ENCODE measurements at places on chromosomes 16 and 17. TPM values are rescaled to one million over a fixed set of nuclear protein-coding genes. Genes with fewer than 3 reads are reported as not detected.

ARHGAP44 gene
- total RNA-seq = 0.16 TPM

LYRM9 gene
- total RNA-seq = 1.8 TPM

AGRP gene
- not detected for total RNA-seq

TSPAN10 gene
- not detected for total RNA-seq

CTRB1 gene
- 5.3 TPM for total RNA-seq

MVP gene
- 1.4 TPM for total RNA-seq

CCDC40 gene
- total RNA-seq = not detected

KRT9 gene
- total RNA-seq = not detected

SEZ6 gene
- total RNA-seq = not detected

ITGAL gene
- 0.92 TPM for total RNA-seq

RASD1 gene
- 0.16 TPM for total RNA-seq

KIF2B gene
- not detected for total RNA-seq

NDE1 gene
- total RNA-seq = 48.2 TPM

TP53TG3C gene
- 2.8 TPM for total RNA-seq

KRT25 gene
- total RNA-seq = not detected

BPTF gene
- total RNA-seq = 52.1 TPM

VKORC1 gene
- 66.1 TPM for total RNA-seq

C1QTNF8 gene
- total RNA-seq = not detected

WSCD1 gene
- total RNA-seq = not detected

LDHD gene
- total RNA-seq = 0.83 TPM

NFATC2IP gene
- total RNA-seq = 49.2 TPM

IGSF6 gene
- total RNA-seq = not detected

PROCA1 gene
- 5.6 TPM for total RNA-seq

EVPLL gene
- not detected for total RNA-seq

TBC1D3L gene
- 0.40 TPM for total RNA-seq

C16orf46 gene
- total RNA-seq = 1.0 TPM

COL1A1 gene
- 2.8 TPM for total RNA-seq

TMIGD1 gene
- total RNA-seq = not detected

NUBP2 gene
- 84.8 TPM for total RNA-seq

DRC7 gene
- 0.22 TPM for total RNA-seq

AURKB gene
- total RNA-seq = 104 TPM

C16orf54 gene
- total RNA-seq = not detected

All from K562 (cell line).